NCI-H460 (cell line): ENCODE measurements at places on chromosomes 7 and 10.

DNA sequence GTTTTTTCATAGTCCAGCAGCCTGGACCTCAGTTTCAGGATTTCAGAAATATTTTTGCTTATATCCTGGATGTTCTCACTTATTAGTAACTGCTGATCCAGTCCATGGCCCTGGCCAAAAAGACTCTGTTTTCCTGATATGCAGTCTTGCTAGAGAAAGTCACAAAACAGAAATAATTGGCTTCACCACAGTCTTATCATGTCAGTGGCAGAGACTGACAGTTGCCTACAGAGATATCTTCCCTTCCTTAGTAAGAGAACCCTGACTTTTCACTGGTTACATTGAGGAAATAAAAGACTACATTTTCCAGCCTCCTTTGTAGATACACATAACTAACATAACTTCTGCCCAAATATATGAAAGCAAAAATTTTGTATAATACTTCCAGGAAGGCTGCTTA, 56.6 kb downstream of the AHR start:
- DNase-seq: no peak

DNA sequence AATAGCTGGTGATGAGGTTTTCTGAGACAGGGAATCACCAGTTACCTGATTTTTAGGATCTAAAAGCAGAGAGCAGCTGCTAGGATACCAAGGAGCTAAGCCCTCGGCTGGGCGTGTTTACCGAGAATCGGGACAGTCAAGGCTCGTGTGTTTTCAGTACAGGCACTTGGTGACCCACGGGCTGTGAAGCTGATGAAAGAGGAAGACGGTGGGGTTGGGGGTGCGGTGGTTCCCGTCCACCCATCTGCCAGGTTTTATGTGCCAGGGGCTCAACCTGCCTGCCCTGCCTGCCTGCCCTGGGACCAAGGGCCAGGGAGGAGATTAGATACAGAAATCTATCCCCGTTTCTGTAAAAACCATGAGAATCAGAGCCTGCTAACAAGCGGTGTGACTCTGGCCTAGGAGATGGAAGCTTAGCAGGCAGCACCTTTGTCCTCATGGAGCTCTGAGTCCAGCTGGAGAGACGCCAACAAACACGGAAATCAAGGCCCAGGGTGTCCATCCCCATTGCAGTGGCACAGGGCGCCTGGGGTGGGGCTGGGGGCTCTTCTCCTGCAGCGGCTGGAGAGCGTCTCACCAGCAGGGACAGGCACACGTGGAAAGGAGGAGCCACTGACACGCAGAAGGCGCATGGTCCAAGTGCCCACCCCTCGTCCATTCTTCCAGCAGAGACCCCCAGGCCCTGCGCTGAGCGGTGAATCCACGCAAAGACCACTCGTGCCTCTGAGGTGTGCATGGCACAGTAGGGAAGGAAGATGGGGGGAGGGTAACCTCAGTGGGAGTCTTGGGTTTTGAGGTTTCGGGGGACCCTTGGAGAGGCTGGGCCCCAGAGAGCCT, 265.0 kb upstream of the TCERG1L start:
- DNase-seq: no peak

DNA sequence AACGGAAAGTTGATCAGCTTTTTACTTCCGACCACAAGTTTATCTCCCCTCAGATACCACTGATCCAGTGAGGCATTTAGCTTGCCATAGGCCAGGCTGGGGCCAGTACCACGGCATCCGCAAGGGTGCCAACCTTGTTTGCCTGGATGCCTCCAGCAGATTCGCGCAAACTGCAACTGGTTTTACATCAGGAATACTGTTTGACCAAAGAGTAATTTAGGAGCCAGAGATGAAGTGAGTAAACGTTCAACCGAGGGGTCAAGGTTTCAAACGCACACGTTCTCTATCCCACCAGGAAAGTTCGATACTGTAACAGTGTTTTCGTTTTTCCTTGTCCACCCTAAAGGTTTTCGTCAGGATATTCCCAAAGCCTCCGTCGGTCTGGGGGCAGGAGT, 266 bp upstream of the MDFIC start:
- DNase-seq: no peak

- DNase-seq: no peak
These were observed 9.4 kb downstream of the PRSS58 start for GRCh38 chr7:142248166-142249160.

DNA sequence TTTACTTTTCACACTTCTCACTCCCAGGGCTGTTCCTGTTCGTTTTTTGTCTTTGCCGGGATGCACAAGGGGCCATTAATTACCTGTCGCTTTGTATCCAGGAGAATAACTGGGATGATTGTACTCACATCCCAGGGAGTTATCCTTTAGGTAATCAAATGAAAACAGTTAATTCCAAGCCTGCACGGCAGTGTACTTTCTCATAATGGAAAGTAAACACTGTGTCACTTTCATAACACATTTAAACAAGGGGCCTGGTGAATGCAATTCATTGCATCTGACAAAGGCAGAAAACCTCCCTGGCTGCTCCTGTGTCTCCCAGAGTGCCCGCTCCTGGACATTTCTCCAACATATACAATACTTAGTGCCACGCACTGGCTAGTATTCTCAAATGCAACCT, 138.7 kb upstream of the CELF2 start:
- no peak for DNase-seq

- DNase-seq: no peak
These were observed 151.8 kb downstream of the WNT2 start for GRCh38 chr7:117171106-117171505.

DNA sequence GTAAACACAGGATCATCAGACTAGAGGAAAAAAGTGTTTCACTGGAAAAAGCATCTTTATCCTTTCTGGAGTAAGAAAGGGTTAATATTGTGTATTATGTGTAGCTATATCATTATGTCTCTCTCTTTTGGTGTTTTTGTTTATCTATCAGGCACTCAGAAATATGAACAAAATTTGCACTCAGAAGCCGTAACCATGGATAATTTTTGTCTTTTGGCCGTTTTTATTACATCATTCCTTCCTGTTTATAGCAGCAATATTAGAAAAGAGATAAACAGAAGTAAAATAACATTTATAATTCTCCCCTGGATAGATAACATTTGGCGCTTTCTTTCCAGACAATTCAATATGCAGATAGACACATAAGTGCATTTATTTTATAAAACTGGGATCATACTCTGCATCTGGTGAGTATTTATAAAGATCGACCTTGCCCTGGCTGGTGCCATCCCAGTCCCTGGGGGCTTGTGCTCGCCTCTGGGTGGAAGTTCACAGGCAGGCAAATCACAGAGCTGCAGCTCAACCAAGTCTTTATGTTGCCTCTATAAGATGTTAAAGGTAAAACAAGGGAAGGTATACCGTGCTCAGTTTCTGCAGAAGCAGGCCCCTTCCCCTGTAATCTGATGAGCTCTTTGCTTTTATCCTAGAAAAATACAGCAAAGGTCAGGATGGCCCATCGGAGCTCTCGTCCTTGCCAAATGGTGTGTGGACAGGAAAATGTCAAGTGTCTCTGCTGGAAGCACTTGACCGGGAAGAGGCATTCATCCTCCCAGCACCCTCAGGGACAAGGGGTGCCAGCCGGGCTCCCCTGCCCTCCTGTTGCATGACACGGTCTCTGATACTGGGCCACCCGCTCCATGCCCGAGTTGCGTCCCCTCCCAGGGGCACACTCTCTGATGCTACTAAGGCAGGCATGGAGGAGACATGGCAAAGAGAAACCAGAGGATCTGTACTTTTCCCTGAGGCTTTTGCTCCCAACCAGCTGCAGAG, 43.9 kb downstream of the PYROXD2 start:
- DNase-seq: no peak

DNA sequence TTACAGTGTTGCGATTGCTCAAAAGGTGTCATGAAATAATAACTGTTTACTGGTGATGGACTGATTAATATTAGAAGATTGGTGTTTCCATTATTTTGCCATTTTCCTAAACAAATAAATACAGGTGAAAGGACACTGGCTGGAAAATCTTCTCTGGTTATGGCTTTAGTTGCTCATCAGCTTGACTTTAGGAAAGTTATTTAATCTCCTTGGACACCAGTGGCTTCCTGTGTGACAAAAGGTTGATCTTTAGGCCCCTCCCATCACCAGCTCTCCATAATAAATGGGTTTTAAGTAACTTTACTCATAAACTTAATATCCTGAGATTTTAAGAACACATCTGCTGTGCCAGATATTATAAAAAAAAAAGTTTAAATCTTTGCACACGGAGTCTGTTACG, 737 bp downstream of the CABCOCO1 start:
- no peak for DNase-seq

- peak; percentile 24 for DNase-seq
These were observed 283.6 kb downstream of the ADRA2A start for GRCh38 chr10:111360260-111360925.

- no peak for DNase-seq
These were observed 223.2 kb downstream of the SH2D4B start for GRCh38 chr10:80760914-80761371.

DNA sequence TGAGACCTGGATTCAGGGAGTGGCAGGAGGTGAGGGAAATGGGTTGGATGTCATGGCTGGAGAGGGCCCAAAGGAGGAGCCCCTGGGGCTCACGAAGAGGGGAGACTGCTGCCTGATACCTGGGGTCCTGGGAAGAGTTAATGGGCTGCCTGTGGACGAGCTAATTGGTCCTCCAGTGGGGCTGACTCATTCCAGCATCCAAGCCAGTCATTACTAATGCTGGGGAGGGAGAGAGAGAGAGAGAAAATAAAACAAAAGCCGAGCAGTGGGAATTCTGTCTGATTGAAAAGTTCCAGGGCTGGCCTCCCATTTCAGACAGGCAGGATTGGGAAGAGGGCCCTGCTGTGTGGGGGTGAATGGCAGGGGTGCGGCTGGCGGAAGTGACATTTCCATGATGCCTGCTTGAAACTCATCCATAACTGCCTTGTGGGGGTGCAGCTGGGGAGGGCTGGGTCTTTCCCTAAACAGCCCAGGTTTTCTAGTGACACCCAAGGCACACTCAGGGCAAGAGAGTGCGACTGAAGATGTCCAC, 297.8 kb downstream of the RPS24 start:
- DNase-seq: no peak

DNA sequence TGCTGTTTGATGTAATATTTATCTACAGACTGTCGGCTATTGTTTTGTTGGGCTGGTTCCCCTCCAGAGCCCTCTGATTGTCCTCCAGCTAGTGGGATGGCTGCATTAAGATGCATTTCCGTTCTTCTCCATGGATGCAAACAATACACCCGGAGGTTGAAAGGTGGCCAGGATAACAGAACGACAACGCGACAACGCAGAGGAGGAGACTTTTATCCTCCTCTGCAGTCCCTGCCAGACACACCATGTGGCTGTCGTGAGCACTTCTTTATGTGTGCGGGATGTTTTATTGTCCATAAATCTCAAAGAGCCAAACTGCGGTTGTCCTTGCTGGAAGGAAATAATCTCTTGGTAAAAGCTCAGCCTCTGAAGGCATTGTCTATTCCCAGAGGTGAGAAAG, 39.1 kb upstream of the TCERG1L start:
- DNase-seq: no peak

DNA sequence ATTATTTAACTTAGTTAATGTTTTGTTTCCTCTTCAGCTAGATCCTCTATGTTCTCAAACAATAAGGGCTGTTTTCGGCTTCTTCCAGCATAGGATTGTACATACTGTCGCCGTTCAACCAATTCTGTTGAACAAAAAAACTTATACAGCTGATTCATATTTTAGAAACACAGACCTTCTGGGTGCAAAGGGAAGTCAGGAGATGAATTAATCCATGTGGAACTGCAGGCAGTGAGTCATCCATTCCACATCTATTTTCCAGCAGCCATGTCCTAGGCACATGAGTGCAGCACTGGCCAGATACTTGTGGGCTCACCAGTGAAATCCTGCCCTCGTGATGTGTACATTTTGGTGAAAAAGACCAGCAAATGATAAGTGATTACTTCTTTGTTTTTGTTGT, 163.2 kb downstream of the JAZF1 start:
- no peak for DNase-seq

DNA sequence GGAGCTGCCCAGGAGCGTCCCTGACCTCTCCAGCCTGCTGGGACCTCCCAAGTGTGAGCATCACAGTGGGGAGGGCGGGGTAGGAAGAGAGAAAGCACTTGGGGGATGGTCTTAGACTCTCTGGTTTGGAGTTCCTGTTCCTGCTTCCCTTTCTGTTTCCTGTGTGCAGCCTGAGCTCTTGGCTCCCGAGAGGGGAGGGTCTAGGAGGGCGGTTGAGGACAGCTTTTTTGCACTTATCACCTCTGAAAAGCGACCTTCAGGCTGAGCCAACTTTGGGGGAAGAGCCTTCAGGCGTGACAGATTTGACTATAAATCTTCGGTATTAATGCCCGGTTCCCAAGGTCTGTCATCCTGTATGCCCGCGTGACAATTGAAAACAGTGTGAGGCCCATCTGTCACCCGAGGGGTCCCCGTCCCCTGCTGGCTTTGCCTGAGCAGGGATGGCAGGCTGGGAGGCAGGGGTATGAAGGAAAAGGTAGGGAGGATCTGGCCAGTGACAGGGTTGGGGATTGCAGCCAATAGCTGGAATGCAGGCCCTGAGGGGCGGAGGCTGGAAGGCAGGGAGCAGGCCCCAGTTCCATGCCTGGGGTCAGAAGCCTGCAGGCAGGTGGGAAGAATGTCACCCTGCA, 78.6 kb downstream of the CDH23 start:
- no peak for DNase-seq

DNA sequence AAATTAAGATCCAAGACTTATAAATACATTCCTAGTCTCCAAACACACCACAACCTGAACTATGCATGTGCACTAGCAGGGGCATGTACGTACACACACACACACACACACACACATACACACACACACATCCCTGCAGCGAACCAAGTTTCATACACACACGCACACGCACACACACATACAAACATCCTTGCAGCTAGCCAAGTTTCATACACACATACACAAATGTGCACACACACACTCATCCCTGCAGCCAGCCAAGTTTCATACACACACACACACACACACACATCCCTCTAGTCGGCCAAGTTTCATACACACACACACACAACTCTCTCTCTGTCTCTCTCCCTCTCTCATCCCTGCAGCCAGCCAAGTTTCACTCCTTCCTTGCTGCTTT, 82.7 kb upstream of the WIPF3 start:
- DNase-seq: no peak

DNA sequence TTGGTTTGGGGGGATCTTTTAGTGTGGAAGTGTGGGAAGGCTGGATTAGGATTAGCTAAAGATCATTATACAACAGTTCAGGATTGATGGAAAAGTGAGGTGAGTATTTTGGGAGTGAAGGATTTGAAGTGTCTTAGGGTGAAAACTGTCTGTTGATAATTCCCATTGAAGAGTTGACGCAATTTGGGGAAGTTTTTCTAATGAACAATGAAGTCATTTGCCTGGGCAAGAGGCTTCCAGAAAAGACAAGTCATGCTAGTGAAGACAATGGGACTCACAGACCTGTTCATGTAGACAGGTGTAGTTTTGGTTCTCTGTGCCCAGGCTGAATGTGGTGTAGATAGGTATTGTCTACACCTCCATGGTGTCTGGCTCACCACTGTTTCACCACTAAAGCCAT, 194.3 kb upstream of the GPR26 start:
- DNase-seq: no peak

- DNase-seq: no peak
These were observed 9.3 kb downstream of the RBM33 start for GRCh38 chr7:155653803-155654202.

GRCh38 chr10:3666525-3667302, 118.3 kb downstream of the KLF6 start:
- DNase-seq: no peak

GRCh38 chr7:17532861-17533404, 234.5 kb downstream of the AHR start:
- no peak for DNase-seq

- no peak for DNase-seq
These were observed 27.3 kb upstream of the FAM20C start for GRCh38 chr7:164882-165660.

- DNase-seq: no peak
These were observed 229.6 kb downstream of the BAMBI start for GRCh38 chr10:28906934-28907333.
